ENCODE measurements at places on chromosomes 7 and 10. TPM values are rescaled to one million over a fixed set of nuclear protein-coding genes. Genes with fewer than 3 reads are reported as not detected.

GRCh38 chr7:80666376-80666775 lies 27.9 kb downstream of the CD36 start:
- no peak for DNase-seq

- DNase-seq = no peak
These were observed 162.4 kb downstream of the TNS3 start for GRCh38 chr7:47419471-47419870.

DNA sequence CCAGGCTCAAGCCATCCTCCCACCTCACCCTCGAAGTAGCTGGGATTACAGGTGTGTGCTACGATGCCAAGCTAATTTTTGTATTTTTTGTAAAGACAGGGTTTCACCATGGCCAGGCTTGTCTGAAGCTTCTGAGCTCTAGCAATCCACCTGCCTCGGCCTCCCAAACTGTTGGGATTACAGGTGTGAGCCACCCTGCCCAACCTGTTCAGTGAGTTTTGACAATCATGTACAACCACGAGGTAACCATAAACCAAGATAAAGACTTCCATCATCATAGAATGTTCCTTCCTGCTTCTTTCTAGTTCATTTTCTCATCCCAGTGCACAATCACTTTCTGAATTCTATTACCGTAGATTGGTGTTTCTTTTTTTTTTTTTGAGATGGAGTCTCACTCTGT lies 30.5 kb upstream of the MKRN1 start:
- DNase-seq = no peak

- no peak for DNase-seq
These were observed 173.2 kb downstream of the SEMA3A start for GRCh38 chr7:84021292-84021908.

- no peak for DNase-seq
These were observed 2.5 kb downstream of the ZYX start for GRCh38 chr7:143383642-143383957.

DNA sequence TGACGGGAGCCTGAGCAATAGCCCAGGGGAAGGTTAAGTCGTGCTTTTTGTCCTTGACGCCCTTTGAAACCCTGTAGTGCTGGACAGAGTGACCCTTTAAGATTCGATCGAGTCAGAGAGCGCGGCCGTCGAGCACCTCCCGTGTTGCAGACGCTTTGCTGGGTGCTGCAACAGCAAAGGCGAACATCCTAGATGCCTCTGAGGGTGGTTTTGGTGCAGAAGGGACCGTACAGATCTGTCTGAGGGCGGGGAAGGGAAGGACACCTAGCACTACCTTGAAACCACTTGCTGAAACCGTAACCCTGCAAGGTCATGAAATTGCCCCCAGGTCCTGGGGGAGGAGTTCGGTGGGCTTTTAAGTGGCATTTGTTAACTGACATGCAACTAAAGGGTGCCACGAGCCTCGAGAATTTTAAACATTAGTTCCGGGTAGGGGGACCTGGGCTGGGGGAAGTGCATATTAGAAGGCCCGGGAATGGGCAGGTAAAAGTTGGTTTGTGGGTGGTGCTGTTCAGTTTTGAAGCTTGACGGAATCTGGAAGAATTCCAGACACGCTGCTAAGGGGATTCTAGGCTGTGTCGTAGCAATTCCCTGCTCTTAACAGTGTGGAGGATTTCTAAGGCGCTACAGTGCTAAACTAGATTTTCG lies 786 bp downstream of the ATP5F1C start:
- no peak for DNase-seq

DNA sequence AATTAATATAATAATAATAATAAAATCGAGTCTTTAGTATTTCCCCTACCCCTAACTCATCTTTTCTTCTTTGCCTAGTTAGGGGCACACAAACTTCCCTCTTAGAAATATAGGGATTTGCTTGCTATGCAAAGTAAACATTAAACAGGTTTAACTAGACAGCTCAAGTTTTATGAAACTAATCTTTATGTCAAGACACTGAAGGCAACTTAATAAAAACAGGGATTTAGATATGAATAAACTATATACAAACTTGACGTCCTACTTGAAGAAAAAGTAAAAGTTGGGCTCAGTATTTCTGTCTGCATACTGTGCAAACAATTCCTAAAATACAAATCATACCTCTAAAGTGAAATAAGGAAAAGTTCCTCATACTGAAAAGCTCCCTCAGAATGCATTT lies 52.1 kb upstream of the CAV2 start:
- DNase-seq = no peak

DNA sequence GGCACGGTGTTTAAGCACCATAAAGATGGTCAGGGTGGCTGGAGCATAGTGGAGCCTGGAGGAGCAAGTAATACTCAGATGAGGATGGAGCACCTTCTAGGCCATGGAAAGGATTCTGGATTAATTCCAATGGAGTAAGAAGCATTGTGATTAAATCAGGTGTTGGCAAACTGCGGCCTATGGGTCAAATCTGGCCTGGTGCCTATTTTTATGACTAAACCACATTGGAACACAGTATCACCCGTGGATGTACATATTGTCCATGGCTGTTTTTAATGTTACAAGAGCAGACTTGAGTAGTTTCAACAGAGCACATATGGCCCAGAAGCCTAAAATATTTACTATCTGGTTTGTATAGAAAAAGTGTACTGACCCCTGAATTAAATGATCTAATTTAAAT lies 49.9 kb upstream of the TMEM248 start:
- no peak for DNase-seq

DNA sequence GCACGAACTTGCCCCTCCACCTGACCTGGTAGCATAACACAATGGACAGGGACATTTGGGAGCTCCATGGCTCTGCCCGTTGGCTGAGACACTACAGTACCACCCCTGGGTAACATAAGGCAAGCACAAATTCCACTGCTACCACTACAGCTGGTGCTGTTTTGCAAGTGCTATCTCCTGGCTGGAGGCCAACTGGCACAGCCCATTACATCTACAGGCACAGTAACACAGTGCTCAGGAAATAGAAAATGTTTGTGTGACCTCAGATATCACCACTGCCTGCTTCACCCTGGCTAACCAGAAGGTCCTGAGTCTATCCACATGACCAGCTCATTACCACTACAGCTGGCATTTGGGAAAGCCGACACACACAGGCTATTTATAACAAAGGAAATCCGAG lies 631.1 kb upstream of the MBL2 start:
- no peak for DNase-seq

DNA sequence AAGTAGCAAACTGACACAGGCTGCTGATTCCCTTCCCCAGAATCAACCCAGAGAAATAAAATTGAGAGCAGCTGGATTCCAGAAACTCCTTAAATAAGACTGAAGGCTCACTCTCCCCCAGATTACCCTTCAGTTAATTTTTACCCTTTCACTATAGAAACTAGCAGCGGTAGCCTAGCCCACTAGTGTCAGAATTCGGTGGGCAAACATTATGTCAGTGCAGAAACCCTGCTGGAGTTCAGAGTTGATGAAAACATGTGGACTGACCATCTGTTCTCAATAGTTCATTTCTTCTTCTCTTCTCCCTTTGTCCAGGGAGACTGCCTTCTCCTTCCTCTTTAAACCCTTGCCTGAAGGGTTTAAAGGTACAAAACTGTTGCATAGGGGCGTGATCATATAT lies 100.1 kb downstream of the PODXL start:
- no peak for DNase-seq

DNA sequence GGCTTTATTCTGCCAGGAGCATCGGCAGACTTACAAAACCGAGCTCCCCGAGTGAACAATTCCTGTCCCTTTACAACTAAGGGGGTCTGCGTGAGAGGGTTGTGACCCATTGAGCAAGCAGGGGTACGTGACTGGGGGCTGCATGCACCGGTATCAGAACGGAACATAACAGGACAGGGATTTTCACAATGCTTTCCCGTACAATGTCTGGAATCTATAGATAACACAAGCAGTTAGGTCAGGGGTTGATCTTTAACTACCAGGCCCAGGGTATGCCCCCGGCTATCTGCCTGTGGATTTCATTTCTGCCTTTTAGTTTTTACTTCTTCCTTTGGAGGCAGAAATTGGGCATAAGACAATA lies 38.1 kb upstream of the GSDME start:
- DNase-seq = no peak

- DNase-seq = no peak
These were observed 80.2 kb downstream of the RBM20 start for GRCh38 chr10:110724116-110724921.

GRCh38 chr10:69477968-69478597 lies 26.8 kb downstream of the TSPAN15 start:
- no peak for DNase-seq

DNA sequence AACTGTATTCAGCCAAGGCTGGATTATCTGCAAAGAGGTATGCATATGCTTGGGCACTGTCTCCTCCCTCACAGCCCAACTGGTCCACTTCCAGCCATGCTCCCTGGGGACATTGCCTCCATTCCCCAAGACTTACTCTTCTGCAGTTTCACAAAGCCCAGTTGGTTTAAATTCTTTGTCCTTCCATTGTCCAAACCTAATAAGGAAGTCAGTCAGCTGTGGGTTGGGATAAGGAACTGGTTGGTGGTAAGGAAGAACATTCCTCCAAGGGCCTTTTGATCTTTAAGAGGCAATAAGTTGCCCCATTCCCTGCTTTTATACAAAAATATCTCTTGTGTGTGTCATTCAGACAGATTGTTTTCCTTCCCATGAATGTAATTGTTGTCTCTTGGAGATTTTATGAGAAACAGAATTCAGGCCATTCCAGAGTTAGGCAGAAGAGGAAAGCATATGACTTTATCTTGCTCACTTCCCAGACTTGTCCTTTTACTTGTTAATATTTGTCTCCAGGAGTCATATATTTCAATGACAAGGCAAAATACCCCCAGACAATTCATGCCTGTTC lies 673.7 kb downstream of the SUGCT start:
- DNase-seq = no peak

DNA sequence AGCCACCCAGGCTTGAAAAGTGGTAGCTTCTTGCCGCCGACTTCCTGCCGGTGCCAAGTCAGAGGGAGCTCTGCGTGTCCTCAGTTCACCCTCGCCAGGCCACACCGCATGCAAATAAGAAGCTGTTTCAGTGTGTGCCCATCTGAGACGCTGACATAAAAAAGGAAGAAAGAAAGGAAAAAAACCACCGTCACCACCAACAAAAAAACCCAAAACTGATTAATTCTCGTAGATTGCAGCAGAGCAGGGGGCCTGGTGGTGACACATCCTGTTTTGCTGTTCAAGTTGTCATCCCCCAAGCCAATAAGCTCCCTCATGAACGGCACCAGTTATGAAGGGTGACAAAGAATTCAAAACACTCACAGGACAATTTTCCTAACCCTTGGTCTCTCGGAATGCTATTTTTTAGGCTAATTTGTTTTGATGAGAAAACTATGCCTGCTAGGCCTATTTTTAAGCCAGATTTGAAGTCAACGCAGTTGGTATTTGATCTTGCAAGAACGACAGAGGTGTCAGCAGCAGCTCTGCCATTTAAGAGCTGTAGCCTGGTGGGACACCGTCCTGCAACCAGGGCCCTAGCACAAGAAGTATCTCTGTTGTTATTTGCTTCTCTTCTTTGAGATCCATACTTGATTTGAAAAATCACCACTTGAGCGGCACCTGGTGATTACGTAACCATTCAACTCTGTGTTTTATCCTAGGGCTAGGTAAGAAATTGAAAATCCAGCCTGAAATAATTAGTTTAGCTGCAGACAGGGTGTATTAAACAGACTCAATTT lies 145.6 kb downstream of the PFKFB3 start:
- no peak for DNase-seq

DNA sequence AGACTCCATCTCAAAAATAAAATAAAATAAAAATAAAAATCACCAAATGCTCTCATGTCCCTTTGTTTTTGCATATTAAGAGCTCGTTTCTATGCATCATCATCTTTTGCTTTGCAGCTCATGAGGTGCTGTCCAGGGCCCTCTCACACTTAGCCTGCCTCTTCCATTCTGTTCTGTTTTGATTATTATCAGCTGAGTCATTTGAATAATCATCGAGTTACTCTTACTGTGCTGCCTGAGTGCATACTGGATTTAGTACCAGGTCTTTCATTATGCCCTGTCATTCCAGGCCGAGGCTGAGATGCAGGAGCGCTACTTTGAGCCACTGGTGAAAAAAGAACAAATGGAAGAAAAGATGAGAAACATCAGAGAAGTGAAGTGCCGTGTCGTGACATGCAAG lies 33.0 kb downstream of the UCMA start:
- no peak for DNase-seq

GRCh38 chr7:1531979-1532455 lies 1.5 kb downstream of the MAFK start:
- no peak for DNase-seq

DNA sequence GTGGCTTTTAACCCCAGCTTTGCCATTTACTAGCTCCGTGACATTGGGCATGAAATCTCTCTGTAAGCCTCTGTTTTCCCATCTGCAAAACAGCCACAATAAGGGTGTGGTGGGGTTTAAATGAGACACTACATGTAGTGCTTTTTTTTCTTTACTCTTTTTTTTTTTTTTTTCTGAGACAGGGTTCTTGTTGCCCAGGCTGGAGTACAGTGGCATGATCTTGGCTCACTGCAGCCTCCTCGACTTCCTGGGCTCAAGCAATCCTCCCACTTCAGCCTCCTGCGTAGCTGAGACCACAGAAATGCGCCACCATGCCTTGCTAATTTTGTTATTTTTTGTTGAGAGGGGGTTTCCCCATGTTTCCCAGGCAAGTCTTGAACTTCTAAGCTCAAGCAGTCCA lies 8.3 kb upstream of the DENND10 start:
- DNase-seq = no peak

DNA sequence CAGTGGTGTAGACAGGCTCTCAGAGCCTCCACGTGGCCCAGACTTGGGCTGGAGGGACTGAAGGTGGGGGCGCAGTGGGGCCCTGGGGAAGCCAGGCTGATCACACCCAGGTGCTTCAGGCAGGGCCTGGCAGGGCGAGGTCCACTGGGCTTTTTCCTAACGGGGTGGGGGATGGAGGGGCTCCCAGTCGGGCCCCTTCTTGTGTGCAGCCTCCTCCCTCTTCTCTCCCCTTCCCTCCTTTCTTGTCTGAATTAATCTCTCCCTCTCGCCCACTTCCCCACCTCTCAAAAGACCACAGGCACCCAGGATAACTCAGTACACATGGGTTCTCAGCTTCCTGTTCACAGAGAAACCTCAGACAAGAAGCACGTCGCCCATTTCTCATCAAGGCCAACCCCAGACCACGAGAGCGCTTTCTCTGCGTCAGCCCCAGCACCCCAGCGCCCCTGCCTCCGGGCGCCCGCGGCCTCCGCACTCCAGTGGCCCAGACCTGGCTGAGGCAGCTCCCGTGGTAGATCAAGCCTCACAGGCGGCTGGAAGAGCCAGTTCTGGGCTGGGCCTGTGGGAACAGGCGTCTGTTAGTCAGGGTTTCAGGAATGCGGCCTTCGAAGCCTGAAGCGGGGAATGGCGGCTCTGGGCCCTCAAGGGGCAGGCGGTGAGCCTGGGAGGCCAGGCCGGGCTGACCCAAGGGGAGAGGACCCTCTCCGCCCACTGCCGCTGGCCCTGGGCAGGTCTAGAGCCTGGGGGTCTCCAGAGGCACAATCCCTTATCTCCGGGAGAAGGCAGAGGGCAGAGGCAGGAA lies 50.6 kb downstream of the PWWP2B start:
- DNase-seq = no peak

Gene RBP3
- not detected for total RNA-seq

Gene PIK3CG
- not detected for total RNA-seq

Gene ANKRD7
- not detected for total RNA-seq

Gene TLX1
- total RNA-seq = not detected

Gene TAX1BP1
- total RNA-seq = 64.0 TPM

Gene CRHR2
- total RNA-seq = 0.19 TPM

Gene DDX56
- total RNA-seq = 56.9 TPM

Gene EIF5AL1
- total RNA-seq = 1.7 TPM

All from H1 (cell line).